ENCODE measurements at places on chromosomes 4 and X. TPM values are rescaled to one million over a fixed set of nuclear protein-coding genes. Genes with fewer than 3 reads are reported as not detected.

The CD40LG gene
- not detected for total RNA-seq

The PF4V1 gene
- total RNA-seq: not detected

The GIMD1 gene
- total RNA-seq: not detected

The DMD gene
- total RNA-seq: 44.6 TPM

The ARMCX2 gene
- total RNA-seq: 11.7 TPM

The BEX3 gene
- total RNA-seq: 37.8 TPM

GRCh38 chr4:95532305-95532704 lies 16.5 kb downstream of the UNC5C start:
- no peaks in the 10 kb centered on the region for H3K4me1 ChIP-seq
- no peak overlapping the region for H3K4me3 ChIP-seq
- no peaks in the 10 kb centered on the region for H3K36me3 ChIP-seq
- no peak overlapping the region for H3K27ac ChIP-seq
- H3K27me3 ChIP-seq: no peaks in the 10 kb centered on the region
- no peak for DNase-seq

GRCh38 chr4:8403173-8403753 lies 37.3 kb downstream of the ACOX3 start:
- no peaks in the 10 kb centered on the region for H3K4me1 ChIP-seq
- DNase-seq: peak; percentile 75
- H3K4me3 ChIP-seq: no peak overlapping the region
- no peaks in the 10 kb centered on the region for H3K36me3 ChIP-seq

DNA sequence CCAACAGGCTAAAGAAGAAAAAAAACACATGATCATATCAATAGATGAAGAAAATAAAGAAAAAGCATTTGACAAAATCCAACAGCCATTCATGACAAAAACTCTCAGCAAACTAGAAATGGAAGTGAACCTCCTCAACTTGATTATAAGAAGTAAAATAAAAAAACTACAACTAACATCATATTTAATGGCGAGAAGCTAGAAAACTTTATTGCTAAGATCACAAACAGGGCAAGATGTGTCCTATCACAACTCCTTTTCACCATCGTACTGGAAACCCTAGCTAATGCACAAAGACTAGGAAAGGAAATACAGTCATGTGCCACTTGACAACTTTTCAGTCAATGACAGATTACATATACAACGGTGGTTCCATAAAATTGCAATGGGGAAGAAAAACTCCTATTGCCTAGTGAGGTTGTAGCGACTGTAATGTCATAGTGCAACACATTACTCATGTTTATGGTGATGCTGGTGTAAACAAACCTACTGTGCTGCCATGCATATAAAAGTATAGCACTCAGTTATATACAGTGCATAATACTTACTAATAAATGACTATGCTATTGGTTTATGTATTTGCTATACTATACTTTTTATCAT lies 12.1 kb upstream of the MANBA start:
- H3K4me1 ChIP-seq: no peaks in the 10 kb centered on the region
- no peak overlapping the region for H3K4me3 ChIP-seq
- no peaks in the 10 kb centered on the region for H3K36me3 ChIP-seq
- H3K27me3 ChIP-seq: no peaks in the 10 kb centered on the region

- no peak overlapping the region for H3K27ac ChIP-seq
- no peaks in the 10 kb centered on the region for H3K4me1 ChIP-seq
- H3K27me3 ChIP-seq: no peaks in the 10 kb centered on the region
Measured at GRCh38 chr4:104532677-104533076, 38.0 kb upstream of the CXXC4 start.

- DNase-seq: no peak
- H3K4me1 ChIP-seq: no peaks in the 10 kb centered on the region
- no peak overlapping the region for H3K27ac ChIP-seq
Measured at GRCh38 chr4:66071911-66072310, 401.6 kb upstream of the EPHA5 start.

DNA sequence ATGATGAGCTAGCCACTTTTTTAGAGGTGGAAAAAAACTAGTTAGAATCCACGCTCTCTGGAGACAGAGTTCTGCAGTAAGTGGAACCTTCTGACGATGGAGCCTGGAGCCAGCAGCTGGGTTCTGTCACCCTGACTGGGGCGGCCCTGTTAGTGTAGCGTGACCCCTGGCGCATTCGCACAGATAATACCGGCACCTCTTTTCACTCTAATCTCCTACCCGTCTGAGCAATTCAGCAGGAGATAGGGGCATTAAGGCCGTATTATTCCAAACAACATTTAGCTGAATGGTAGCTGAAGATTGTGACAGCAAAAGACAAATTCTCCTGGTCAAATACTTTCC lies 292.6 kb downstream of the FBXO8 start:
- H3K27ac ChIP-seq: peak overlapping the region; percentile 31
- H3K27me3 ChIP-seq: no peaks in the 10 kb centered on the region

DNA sequence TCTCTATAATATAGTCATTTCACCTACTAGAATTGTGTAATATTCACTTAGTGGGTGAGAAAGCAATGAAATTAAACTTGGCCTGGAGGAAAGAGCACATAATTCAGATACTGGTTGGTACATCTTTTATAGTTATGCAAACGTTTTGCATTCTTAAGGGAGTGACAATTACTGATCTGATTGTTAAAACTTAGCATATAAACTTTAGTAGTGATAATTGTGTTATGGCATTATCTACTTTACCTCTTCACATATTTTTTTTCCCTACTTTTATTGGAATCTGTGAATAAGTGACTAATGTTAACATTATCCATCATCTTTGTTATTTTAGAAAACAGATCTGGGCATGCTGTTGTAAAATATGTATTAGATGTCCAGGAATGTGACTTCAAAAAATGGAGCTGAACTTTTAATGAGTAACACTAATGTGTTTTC lies 217.4 kb upstream of the GIMD1 start:
- H3K27me3 ChIP-seq: no peaks in the 10 kb centered on the region
- no peak overlapping the region for H3K27ac ChIP-seq
- no peak overlapping the region for H3K4me3 ChIP-seq
- no peaks in the 10 kb centered on the region for H3K36me3 ChIP-seq
- DNase-seq: no peak

DNA sequence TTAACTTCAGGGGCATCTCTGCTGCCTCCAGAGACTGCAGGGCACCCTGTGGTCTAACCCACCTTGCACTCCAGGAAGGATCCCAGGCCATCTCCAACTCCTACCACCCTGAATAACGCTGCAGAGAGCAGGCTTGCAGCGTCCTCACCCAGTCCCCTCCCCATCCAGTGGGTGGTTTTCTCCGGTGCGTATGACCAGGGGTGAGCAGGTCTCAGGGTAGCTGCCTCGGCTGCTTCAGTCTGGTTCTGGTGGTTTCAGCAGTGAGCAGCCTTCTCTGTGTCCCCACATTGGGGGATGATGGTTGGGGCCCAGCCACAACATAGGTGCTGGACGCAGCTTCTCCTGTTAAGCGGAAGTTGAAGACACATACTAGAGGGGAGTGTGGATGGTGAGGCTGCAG lies 38.6 kb upstream of the SORCS2 start:
- H3K27me3 ChIP-seq: no peaks in the 10 kb centered on the region
- no peak overlapping the region for H3K4me3 ChIP-seq
- H3K36me3 ChIP-seq: no peaks in the 10 kb centered on the region
- H3K27ac ChIP-seq: no peak overlapping the region

DNA sequence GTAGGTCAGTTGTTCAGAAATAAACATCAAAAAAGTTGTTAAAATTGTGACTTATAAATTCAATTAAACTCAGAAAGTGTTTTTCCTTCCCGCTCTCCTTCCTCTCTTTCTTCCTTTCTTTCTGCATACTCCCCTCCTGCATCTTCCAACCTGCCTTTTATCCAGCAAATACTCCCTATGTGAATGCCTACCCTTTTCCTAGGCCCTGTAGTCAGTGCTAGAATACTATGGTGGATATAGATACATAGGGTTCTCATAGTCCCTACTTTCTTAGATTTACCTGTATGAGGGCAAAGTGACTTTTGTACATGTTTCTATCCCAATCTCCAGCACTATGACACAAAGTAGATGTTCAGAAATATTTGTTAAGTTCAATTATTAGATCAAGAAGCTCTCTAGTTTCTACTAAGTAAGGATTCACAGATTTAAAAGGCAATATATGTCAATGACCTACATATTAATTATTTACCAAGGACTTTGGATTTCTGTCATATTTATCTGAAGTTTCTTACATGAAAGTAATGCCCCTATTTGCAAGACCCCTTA lies 732 bp downstream of the SULT1E1 start:
- H3K4me3 ChIP-seq: no peak overlapping the region
- DNase-seq: no peak
- no peak overlapping the region for H3K27ac ChIP-seq
- no peaks in the 10 kb centered on the region for H3K36me3 ChIP-seq

DNA sequence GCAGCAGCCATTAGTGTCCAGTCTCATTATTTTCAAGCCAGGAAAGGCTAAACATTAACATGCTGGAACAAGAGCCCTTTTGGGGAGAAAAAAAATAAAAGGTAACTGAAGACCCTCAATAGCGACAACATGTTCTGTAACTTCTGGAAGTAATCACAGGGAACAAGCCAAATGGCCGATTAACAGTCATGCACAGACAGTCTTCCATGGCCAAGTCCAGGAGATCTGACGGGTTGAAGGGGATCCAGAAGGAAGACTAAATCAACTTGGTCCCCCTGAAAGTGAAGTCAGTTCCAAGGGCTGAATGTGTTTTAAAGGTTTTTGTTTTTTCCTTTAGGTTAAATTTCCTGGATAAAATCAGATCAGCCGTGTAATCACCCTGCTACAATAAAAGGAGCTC lies 52.5 kb downstream of the LNX1 start:
- DNase-seq: no peak
- H3K36me3 ChIP-seq: no peaks in the 10 kb centered on the region
- no peak overlapping the region for H3K27ac ChIP-seq
- H3K4me3 ChIP-seq: no peak overlapping the region
- H3K27me3 ChIP-seq: no peaks in the 10 kb centered on the region
- peaks cover 44% of the 10 kb centered on the region for H3K4me1 ChIP-seq

- H3K27me3 ChIP-seq: no peaks in the 10 kb centered on the region
- no peak overlapping the region for H3K4me3 ChIP-seq
- no peak for DNase-seq
- no peaks in the 10 kb centered on the region for H3K36me3 ChIP-seq
- H3K27ac ChIP-seq: no peak overlapping the region
Measured at GRCh38 chr4:104818579-104818978, 323.9 kb upstream of the CXXC4 start.

GRCh38 chrX:104420907-104421306 lies 145.1 kb upstream of the IL1RAPL2 start:
- H3K27me3 ChIP-seq: no peaks in the 10 kb centered on the region
- no peaks in the 10 kb centered on the region for H3K36me3 ChIP-seq
- H3K4me3 ChIP-seq: no peak overlapping the region
- no peaks in the 10 kb centered on the region for H3K4me1 ChIP-seq
- no peak overlapping the region for H3K27ac ChIP-seq

DNA sequence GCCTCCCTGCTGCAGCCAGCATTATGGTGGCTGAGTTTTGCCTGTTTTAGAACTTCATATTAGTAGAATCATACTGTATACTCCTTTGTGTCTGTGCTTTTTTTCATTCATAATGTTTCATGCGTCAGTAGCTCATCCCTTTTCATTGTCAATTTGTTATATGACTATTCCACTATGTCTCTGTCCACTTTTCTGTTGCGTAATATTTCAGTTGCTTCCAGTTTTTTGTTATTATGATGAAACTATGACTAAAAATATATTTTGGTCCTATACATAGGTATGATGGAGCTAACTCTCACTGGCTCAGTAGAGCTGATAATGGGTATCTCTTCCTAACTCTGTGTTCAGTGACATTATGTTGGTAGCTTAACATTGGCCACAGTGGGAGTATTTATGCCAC lies 48.3 kb downstream of the DMP1 start:
- no peak for DNase-seq
- no peaks in the 10 kb centered on the region for H3K36me3 ChIP-seq
- H3K4me1 ChIP-seq: no peaks in the 10 kb centered on the region

DNA sequence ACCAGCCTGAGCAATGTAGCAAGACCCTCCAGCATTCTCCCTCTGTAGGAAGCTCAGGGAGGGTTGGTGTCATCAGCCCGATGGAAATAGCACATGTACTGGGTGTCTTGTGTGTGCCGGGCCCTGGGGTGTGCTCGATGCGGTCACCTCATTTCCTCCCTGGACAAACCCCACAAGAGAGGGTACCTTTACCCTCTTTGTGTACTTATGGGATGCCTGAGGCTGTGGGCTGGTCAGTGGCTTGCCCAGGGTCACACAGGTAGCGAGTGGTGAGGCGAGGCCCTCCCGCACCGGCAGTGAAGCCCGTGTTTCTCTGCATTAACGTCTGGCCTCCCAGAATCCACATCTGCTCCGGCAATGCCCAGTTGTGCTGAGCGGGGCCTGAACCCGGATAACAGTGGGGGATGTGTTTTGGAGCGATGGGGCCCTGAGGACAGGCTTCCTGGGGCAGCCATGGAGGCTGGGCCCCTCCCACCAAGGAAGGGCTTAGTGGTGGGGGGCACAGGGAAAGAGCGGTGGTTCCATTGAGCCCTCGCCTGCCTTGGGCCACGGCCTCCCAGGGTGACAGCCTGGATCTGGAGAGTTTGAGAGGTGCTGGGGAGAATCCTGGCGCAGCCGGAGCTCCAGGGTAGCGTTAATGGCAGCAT lies 8.1 kb downstream of the PSAPL1 start:
- no peak overlapping the region for H3K4me3 ChIP-seq
- H3K36me3 ChIP-seq: no peaks in the 10 kb centered on the region
- H3K27me3 ChIP-seq: no peaks in the 10 kb centered on the region
- DNase-seq: peak; percentile 1
- no peaks in the 10 kb centered on the region for H3K4me1 ChIP-seq
- no peak overlapping the region for H3K27ac ChIP-seq

DNA sequence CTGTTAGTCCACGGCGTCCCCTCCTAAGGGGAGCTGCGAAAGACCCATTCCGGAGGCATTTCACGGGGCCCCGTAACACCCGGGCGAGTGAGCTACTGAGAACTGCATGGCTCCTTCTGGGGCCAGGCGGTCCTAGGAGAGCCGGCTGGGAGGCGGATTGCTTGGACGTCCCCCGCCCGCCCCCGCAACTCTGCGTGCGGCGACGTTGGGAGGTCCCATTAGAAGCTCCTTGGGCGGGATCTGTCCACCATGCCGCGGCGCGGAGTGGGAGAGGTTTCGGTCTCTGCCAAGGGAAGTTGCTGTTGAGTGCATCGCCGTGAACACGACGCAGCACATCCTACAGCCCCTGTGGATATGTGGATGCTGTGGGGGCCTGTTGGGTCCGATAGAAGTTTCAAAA lies 85.4 kb upstream of the IGFBP7 start:
- no peak for DNase-seq
- H3K36me3 ChIP-seq: no peaks in the 10 kb centered on the region
- H3K27ac ChIP-seq: no peak overlapping the region
- peaks cover 10% of the 10 kb centered on the region for H3K4me1 ChIP-seq
- no peak overlapping the region for H3K4me3 ChIP-seq

GRCh38 chrX:136752346-136752745 lies 28.4 kb downstream of the ARHGEF6 start:
- no peaks in the 10 kb centered on the region for H3K36me3 ChIP-seq
- no peaks in the 10 kb centered on the region for H3K27me3 ChIP-seq
- no peak for DNase-seq
- H3K27ac ChIP-seq: no peak overlapping the region

GRCh38 chr4:75555294-75556164 lies at the start of gene ODAPH:
Gene ODAPH, plus strand, starts transcription at chr4:75556066. Its CDS starts 17 bp downstream, at chr4:75556083.
- H3K4me1 ChIP-seq: no peaks in the 10 kb centered on the region
- peak; percentile 38 for DNase-seq
- no peak within 1 kb of the TSS for H3K27ac ChIP-seq
